ENCODE measurements at places on chromosomes 1 and 21.
A peak's percentile ranks its signal among the peaks of the same experiment; 100 is the strongest.

DNA sequence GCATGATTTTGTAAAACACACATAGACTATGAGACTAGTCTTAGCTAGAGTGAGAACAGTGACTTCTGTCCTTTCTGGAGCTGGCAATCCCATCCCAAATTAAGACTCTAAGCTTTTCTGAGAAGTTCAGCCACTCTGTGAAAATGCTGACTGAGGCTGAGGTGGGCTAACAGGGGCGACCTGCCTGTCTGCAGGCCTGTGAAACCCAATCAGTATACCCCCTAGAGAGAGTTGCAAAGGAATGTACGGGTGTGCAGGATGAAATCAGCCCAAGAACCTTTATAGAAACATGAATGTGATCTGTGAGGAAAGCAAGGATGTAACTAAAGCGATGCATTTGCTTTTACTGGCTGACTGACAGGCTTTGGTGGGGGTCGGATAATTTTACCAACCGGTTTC lies 16.0 kb upstream of the TBX15 start:
- no peak for DNase-seq

DNA sequence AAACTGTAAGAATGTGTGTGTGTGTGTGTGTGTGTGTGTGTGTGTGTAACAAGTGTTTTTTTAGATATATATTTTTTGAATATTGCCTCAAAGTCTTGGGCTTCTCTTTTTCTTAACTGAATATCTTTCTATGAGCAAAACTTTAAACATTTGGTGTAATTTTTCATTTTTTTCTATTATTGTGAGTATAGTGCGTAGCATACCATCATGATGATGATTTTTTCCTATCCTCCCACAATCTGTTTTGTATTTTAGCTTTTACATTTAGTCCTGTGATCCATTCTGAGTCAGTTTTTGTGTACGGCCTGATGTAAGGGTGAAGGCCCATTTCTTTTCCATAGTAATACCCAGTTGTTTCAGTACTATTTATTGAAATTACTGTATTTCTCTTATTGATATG lies 680.6 kb downstream of the TTLL7 start:
- no peak for DNase-seq

GRCh38 chr1:86753700-86754099 lies 49.3 kb downstream of the SH3GLB1 start:
- DNase-seq: no peak

GRCh38 chr1:187513190-187513589 lies 684.4 kb downstream of the PLA2G4A start:
- no peak for DNase-seq

DNA sequence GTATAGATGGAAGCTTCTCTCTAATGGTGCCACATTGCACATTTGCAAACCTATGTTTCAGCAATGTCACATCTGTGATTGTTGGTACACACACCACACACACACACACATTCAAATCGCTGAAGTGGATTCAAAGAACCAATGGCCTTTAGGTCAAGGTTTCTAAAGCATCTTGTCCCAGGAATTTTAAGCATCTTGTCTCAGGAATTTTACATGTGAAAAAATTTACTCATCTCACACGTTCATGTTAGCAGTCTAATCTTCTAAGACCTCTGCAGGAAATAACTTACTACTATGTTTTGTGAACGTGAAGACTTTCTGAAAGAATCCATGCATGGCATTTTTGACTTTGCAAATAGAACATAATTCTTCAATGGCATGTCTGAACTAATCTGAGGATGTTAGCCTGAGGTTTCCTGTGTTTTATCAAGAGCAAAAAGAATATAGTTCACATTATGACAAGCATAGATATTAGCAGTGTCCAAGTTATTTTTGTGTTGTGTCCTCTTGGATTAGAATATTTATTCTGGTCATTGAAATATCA lies 125.1 kb downstream of the CYYR1 start:
- no peak for DNase-seq

DNA sequence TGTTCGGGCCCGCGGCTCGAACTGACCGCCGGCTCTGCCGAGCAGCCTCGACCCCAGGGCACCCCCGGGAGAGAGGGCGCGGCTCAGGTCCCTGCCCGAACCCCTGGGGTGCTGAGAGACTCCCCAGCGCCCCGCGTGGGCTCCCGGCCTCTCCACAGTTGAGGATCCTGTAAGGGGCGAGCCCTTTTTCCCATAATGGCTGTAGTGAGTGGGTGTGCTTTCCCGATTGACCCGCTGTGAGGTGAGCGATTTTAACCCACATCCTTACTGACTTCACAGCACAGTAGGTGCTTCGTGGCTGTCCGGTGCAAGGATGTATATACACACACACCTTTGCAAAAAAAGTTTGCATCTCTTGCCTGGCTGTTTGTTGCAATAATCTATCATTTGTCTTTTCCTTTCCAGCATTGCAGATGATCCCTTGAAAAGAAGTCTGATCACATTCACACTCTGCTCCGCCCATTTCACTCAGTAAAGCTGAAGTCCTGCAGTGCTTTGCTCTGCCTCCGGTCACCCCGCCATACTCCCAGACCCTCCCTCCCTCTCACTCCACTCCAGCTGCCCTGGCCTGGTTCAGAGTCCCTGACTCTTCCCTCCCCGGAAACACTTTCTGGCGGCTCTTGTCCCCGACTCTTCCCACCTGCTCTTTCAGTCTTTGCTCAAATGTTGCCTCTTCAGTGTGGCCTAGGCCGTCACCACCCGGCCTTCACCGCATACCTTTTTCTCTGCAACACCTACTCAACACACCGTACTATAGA lies 955 bp upstream of the UBE2G2 start:
- DNase-seq: no peak

DNA sequence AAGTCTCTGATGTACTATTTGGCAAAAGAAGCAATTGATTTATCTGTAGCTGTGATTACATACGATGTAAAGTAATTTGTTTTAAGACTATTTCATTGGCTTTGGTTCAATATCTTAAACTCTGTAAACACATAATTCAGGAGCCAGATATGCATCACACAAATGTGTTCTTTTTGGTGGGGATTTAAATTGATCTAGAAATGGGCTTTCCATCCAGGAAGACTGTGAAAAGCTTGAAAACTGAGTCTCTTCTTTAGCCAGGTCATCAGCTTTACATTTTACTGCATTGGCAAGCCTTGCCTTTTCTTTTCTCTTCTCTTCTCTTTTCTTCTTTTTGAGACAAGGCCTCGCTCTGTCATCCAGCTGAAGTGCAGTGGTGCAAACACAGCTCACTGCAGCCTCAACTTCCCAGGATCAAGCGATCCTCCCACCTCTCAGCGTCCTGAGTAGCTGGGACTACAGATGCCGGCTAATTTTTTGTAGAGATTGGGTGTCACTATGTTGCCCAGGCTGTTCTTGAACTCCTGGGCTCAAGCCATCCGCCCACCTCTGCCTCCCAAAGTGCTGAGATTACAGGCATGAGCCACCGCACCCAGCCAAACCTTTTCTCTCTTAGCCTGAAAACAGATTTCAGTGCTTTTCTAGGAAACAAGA lies 1.4 kb downstream of the RCAN3 start:
- no peak for DNase-seq

DNA sequence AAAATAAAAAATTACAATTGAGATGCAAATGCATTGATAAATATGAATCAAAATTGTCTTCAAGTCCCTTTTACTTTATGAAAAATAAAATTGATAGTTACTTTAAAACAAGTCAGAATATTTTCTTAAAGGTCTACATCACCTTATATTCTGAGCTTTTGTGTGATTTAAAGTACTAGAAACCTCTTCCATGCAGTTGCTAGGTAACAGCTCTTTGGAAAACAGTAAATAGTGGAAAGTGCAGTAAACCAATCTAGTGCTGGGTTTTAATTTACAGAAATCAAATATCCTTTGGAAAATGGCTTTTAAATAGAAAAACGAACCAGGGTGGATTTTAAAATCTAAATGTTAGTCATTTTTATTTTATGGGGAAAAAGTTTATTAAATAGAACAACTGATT lies 227.9 kb downstream of the KCNT2 start:
- no peak for DNase-seq

DNA sequence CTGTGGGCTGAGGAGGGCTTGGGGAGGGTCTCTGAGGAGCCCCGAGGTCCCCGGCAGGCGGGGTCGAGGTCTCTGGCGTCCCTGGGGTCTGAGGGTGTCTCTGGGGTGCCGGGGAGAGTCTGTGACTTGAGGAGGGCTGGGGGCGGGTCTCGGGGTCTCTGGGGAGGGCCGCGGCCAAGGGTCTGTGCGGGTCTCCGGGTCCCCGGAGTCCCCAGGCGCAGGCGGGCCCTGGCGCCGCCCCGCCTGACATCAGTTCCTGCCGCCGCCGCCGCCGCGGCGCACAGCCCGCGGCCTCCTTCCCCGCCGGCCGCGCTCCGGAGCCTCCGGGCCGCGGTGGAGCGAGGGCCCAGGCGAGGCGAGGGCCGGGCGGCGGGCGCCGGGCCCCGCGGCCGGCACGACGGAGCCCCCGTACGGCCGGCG lies at the start of gene PLEKHM2:
TSS of gene PLEKHM2 (plus strand) at position 279 of the 420 bp plus-strand sequence. CDS start 239 bp downstream, outside the sequence.
- DNase-seq: peak; percentile 63

DNA sequence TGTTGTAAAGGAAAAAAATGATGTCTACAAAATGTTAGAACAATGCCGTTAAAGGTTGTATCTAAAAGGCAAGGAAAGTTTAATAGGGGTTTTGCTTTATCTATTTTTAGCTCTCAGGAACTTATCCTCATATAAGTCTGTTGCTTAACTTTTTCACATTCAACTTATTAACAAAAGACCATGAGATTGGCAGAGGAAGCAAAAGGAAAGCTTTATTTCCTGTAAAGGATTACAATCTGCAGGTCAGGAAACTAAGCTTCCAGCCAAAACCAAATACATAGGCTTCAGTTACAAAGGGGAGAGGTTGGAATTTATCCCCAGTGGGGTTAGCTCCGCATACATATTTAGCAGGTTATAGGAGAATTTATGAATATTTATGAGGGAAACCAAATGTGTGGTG lies 58.7 kb upstream of the KIAA1614 start:
- DNase-seq: no peak

DNA sequence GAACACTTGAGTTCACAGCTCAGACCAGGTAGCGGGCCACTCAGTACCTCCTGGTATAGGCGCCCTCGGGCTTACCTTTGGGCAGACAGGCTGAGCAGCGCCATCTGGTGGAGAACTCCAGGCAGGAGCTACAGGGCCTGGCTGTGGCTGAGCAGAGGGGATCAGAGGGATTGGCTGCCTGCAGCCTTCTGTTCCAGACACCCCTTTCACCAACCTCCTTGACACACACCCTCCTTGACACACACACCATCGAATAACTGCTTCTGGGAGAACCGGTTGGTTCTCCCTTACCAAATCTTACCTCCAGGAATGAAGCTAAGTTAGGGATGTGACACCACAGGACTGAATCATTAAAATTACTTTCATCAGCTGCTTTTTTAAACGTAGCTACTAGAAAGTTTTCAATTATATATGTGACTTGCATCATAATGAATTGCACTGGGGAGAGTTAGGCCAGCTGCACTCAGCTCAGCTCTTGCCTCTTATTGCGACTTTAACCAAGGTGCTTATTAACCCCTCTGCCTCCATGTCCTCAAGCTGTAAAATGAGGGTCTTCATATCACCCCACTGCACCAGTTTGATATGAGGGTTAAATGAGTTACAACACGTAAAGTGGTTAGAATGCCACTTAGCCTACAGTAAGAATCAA lies 6.6 kb downstream of the LIN28A start:
- peak; percentile 64 for DNase-seq

- DNase-seq: no peak
Observed at GRCh38 chr1:115867216-115867615, 26.3 kb upstream of the NHLH2 start.

GRCh38 chr1:230501242-230501641 lies 75.1 kb upstream of the PGBD5 start:
- DNase-seq: no peak

- no peak for DNase-seq
Observed at GRCh38 chr1:222784371-222784770, 30.5 kb upstream of the DISP1 start.

DNA sequence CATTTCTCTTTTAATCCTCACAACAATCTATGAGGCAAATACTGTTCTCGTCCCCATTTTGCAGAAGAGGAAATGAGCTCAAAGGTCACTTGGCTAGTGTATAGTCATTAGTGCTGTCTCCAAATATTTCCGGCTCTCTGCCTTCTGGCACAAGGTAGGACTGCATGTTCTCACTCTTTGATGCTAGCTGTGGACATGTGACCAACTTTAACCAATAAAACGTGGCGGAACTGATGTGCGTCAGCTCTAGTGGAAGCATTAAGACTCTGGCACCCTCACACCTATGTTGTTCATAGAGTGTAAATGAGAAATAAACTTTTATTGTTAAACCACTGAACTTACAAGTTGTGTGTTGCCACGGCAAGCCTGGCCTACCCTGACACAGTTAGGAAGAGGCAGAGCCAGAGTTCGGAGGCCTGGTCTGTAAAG lies 5.0 kb upstream of the KIF21B start:
- no peak for DNase-seq

DNA sequence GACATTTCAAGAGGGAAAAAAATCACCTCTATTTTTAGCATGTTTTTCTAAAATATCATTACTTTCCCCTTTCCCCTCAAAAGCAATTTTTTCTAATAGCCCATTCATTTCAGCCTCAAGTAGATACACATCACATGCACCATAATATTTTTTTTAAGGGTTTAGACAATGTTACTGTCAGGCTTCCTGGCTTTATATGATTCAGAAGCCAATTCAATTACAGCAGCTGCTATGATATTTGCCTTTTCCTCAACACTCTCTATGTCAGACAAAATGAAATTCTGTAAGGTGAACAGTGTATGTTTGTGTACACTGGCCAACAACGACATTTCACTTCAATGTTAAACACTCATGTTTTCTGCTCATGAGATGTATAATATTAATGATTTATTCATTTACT lies 46.5 kb downstream of the OMA1 start:
- no peak for DNase-seq

GRCh38 chr1:74748960-74749359 lies 16.0 kb downstream of the TYW3 start:
- DNase-seq: no peak

DNA sequence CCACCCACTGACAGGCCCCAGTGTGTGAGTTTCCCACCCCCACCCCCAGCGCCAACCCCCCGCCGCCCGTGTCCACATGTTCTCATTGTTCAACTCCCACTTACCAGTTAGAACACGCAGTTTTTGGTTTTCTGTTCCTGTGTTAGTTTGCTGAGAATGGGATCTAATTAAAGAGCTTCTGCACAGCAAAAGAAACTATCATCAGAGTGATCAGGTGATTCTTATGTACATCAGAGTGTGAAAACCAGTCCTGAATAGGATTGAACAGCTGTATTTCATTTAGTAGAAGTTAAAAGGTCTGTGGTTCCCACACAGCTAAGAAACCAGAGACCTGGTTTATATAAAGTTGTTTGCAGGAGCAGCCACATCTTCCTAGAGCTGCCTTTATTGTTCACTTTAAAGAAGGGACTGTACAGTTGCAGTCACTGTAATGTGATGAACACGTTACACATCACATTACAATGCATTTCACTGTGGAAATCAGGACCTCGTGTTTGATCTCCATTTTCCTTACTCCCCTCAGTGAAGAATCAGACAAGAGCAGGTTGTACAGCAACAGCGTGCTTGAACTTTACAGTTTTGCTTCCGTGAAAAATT lies 1.2 kb downstream of the GBP6 start:
- DNase-seq: no peak

GRCh38 chr1:170241266-170241851 lies 95.6 kb downstream of the NTMT2 start:
- no peak for DNase-seq
